Stimulated activated CD8-positive, alpha-beta memory T cell treated with anti-CD3 and anti-CD28 coated beads, Interleukin-7, amount 100 ng/mL, for 1 hour (primary cell): ENCODE measurements at places on chromosomes 11 and 22.

DNA sequence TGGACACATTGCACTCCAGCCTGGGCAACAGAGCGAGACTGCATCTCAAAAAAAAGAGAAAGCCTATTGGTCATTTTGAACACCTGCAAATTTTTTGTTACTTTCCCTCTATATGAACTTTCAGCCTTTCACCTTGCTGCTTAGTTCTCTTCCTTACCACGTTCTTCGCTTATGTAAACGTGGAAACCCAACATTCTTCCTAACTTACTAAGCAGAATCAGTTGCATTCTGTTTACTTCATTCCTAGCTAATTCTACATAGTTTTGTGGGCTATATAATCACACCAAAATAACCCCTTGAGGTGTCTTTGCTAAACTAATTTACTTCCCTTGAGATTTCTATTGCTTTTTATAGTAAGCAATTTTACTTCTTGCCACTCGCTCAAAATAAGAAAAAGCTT lies 23.2 kb downstream of the MS4A4A start:
- no peak for DNase-seq

- DNase-seq: no peak
Measured at GRCh38 chr11:13227676-13228255, 49.8 kb upstream of the BMAL1 start.

GRCh38 chr11:102499151-102499550 lies 31.4 kb downstream of the MMP7 start:
- no peak for DNase-seq

- no peak for DNase-seq
Measured at GRCh38 chr11:2304506-2305139, 2.8 kb downstream of the TSPAN32 start.

- DNase-seq: no peak
Measured at GRCh38 chr22:47203554-47203991, 441.1 kb downstream of the TBC1D22A start.

- DNase-seq: no peak
Measured at GRCh38 chr11:64113462-64113780, 52.5 kb downstream of the MACROD1 start.

DNA sequence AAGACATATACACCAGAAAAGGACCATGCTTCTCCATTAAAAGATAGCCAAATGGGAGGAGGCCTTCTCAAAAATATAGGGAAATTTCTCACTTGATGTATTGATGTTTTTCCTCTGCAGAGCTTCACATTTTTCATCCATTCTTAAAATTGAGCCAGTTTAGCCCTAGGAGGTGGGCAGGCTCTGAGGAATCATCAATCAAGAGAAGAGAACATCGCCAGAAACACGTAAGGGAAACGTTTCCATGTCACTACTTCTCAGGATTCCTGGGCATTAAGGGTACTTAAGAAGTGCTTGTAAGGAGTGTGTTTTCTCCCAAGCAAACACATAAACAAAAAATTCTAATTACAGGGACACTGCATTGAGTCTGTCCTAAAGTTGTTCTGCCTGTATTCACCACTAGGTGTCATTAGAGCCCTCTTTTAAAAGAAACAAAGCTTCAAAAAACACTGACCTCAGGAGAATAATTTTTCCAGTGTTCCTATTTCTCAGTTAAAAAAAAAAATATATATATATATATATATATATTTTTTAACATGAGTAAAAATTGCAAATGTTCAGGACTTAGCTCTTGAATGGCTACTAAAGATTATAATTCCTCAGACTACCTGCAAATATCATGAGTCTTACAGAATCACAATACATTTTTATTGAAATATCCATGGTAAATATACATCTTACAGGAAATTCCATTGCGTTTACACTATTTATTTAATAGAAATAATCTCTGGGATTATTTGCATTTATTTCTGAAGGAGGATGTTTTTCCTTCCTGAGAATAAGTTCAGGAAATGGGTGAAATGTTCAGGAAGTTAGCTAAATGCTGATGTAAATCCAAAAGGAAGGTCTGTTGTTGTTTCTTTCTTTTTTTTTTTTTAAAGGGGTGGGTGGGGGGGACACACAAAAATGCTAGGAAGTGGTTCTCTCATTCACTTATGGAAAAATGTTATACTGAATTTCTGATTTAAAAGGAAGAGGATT lies 16.0 kb downstream of the FZD4 start:
- DNase-seq: no peak
